ENCODE measurements at places on chromosomes 2 and 18.

- DNase-seq: no peak
These were observed 147.6 kb upstream of the PIEZO2 start for GRCh38 chr18:11296946-11297345.

- no peak for DNase-seq
These were observed 17.3 kb downstream of the PIK3C3 start for GRCh38 chr18:41972067-41972925.

GRCh38 chr2:134139611-134140010, 114.3 kb upstream of the MGAT5 start:
- no peak for DNase-seq

DNA sequence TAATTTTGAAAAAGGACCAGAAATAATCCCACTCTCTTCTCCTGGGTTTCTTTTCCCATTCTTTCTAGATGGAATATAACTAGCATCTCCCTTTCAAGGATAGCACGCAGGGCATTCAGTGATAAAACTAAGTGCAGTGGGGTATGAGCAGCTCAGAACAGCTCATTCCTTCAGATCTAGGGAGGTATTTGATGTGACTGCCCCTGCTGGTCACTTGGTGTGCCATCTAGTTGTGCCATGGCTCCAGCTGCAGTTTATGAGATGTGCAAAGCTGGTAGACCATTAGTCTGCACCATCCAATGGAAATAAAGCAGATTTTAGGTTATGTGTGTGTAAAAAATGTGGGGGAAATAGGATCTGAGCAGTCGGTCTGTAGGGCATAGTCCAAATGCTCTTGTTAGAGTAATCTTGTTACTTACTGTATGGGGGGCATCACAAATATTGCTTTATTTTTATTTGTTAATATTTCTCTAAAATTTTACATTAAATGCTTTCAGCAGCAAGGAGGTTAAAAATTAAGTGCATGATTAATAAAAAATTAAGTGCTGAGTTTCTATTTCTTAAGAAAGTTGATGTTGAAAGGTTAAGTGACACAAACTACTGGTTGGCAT, 38.9 kb downstream of the CTAGE1 start:
- no peak for DNase-seq

DNA sequence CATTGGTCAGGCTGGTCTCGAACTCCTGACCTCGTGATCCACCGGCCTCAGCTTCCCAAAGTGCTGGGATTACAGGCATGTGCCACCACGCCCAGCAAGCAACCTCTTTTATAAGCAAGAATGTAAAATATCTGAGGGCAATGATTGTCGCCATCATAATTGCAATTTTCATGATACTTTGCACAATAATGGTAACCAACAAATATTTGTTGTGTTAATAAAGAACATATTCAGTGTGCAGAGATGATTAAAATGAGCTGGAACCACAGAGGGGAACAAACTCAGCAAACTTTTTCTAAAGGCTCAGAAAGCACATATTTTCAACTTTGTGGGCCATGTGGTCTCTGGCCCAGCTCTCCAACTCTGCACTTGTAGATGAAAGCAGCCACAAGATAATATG, 115.2 kb upstream of the SIX2 start:
- no peak for DNase-seq

DNA sequence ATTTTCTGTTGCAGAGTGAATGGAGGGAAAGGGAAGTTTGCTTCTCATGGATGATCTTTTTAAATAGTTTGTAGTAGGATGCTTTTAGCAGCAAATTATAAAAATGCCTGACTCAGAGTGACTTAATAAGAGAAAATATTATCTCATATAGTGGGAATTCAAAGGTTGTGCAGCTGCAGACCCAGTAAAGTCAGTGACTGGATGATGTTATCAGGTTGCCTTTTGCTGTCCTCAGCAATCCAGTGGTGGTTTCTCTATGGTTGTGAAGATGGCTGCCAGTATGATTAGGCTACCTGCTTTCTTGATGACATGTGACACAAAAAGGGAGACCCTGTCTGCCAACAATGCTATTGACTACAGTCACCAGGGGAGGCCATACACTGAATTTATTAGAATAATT, 184.8 kb downstream of the DIS3L2 start:
- no peak for DNase-seq

DNA sequence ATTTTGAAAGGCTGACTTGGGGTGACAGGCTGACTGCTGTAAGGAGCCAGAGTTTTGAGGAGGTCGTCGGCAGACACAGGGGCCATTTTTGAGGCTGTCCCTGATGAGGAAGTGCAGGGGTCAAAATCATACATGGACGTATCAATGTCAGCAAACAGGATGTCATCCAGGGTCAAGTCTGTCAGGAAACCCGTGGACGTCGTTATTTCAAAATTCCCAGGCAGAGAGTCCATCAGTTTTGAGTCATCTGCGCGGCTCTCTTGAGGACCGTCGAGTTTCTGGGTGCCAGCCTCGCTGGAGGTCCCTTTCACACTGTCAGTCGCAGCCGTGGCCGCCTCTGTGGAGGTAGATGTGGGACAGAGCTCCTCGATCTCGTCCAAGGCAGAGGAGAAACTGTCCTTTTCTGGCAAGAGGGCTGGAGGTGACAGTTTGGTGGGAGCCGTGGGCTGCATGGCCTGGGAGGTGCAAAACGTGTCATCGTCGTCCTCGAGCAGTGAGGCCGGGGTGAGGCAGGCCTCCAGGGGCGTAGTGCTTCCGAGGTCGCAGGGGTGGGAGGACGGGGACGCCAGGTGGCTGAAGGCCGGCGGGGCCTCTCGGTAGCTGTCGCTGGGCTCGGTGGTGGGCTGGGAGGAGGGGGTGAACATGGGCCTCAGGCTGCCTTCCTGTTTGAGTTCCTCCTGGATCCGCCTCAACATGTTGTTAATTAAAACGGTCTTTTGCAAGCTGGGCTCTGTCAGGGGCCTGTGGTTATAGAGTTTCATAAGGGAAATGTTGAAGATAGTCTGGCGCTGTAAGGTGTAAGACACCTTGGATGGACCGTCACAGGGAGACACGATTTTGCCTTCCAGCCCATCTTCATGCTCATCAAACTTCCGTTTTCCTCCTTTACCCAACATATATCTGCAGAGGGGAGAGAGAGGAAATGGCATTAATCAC, 17.5 kb downstream of the SERTAD2 start:
- DNase-seq: no peak

DNA sequence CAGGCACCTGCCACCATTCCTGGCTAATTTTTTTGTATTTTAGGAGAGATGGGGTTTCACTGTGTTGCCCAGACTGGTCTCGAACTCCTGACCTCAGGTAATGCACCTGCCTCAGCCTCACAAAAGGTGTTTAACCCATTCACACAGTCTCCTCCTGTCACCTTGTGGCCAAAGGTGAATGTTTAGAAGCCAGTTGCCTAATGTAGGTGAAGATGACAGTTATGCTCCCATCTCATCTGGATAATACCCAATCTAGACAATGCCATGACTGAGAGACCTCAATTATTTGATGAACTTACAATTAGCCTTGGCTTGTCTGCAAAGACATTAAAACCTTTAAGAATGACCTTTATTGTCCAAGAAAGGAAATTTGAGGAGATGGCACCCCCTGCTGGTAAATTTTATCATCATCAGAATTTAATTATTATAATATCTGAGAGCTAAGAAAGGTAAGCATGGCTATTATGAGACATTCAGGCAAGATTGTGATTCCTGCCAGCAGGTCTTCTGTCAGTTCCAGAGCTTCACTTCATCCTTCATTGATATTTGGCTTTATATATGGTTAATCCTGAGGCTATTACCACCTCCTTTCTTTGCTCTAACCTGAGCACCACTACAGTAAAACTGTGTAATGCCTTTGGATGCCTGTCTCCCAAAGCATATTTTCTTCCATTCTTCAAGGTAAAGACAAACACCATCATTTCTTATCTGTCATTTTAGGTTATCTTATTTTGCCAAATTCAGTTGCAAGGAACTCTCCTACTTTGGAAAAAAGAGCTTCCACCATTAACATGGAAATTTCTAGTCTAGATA, 117.6 kb downstream of the FAM124B start:
- DNase-seq: no peak

DNA sequence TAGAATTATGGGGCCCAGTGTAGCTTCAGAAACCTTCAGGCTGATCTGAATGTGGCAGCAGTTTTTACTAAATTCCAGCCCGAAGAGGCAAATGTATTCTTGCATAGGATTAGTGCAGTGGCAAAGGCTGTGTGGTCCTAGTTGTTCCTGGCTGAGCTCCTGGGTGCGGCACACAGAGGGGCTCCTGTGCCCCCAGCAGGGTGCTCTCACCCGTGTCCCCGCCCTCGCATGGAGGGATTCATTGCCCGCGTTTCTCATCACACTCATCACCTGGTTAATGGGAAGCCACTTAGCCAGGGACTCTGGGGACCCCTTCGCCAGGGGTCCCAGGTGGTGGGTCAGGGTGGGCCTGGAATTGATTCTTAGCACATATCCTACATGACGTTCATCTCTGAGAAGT, 3.9 kb downstream of the KCNG2 start:
- DNase-seq: no peak

DNA sequence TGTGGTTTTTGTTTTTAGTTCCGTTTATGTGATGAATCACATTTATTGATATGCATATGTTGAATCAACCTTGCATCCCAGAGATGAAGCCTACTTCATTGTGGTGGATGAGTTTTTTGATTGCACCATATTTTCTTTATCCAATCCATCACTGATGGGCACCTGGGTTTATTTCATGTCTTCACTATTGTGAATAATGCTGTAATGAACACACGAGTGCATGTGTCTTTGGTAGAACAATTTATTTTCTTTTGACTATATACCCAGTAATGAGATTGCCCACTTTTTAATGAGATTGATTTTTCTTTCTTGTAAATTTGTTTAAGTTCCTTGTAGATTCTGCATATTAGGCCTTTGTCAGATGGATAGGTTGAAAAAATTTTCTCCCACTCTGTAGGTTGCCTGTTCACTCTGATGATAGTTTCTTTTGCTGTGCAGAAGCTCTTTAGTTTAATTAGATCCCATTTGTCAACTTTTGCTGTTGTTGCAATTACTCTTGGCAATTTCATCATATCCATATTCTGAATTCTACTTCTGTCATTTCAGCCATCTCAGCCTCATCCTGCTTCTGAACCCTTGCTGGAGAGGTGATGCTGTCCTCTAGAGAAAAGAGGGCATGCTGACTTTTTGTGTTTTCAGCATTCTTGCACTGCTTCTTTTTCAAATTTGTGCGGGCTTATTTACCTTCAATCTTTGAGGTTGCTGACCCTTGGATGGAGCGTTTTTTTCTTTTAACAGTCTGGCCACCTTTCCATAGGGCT, 96.2 kb upstream of the CTAGE1 start:
- DNase-seq: no peak

GRCh38 chr2:120134263-120134662, 88.9 kb downstream of the TMEM185B start:
- no peak for DNase-seq

DNA sequence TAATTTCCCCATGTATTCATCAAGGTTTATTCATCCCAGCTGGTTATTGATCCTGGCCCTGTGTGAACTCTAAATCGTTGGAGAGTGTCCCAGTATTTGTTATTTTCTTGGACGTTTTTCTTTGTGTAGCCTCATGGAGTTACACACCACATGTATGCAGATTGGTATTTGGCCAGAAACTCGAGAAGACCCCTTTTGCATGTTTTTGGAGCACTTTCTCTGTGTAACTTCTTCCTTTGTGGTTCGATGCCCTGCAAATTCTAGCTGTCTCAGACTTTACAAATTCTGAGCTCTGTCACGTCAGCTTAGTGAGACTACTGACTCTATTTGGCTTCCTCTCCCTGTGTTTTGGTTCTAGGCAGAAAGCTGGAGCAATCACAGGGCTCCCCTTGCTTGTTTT, 198.7 kb downstream of the MCFD2 start:
- no peak for DNase-seq

- no peak for DNase-seq
These were observed 36.0 kb downstream of the GCA start for GRCh38 chr2:162379719-162380580.

DNA sequence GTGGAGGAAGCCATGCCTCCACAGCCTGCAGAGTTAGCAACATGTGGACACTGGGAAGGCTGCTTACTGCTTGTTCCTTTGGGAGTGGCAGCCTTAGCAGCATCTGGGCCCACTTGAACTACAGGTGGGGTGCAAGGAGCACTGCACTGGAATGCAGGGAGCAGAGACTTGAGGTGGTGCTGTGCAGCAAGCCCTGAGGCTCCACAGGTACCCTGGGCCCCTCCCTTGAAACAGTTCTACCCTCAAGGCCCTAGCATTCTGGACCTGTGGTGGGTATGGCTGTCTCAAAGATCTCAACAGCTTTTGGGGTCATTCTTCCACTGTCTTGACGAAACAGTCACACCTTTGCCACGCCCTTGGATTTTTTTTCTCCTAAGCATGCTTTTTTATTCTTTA, 13.5 kb downstream of the UBR3 start:
- DNase-seq: no peak

GRCh38 chr2:48799601-48800000, 44.1 kb upstream of the LHCGR start:
- no peak for DNase-seq

GRCh38 chr2:217099561-217099960, 239.7 kb upstream of the TNP1 start:
- no peak for DNase-seq

DNA sequence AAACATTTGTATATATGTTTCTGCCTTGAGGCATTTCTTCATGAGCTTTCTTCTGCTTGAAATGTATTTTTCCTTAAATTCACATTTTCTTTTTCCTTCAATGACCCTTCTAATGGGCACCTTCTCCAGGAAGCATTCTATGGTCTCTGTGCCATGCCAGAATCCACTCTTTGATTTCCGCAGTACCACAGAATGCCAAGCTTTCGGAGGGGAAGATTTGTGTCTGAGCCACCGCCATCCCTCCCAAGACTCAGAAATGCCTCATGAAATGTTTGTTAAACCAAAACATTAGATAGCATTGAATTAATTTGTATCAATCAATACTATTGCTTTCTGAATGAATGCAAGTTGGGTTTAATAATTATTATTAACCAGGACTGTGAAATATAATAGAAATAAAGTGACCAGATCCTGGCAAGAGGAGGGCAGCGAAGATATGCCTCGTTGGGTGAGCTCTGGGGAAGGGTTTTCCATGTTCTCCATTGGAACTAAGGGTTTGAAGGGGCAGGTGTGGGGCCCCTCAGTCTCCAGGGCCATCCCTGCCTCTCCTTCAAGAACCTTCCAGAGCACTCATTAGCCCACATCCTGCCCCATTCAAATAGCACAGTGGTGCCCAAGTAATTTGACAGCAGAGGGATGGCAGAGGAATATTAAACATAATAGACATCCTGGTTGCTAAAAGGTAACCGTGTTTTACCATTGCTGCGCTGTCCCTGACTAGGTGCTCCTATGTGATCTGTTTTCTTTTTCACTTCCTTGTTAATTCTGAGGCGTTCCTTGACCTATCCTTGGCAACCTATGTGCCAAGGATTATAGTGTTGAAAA, 189.6 kb downstream of the MYCN start:
- no peak for DNase-seq

Data from activated naive CD8-positive, alpha-beta T cell treated with anti-CD3 and anti-CD28 coated beads, Interleukin-2, amount 50 U/mL, for 16 hours (primary cell).